ENCODE measurements at places on chromosomes 1 and 21. TPM values are rescaled to one million over a fixed set of nuclear protein-coding genes. Genes with fewer than 3 reads are reported as not detected.

DNA sequence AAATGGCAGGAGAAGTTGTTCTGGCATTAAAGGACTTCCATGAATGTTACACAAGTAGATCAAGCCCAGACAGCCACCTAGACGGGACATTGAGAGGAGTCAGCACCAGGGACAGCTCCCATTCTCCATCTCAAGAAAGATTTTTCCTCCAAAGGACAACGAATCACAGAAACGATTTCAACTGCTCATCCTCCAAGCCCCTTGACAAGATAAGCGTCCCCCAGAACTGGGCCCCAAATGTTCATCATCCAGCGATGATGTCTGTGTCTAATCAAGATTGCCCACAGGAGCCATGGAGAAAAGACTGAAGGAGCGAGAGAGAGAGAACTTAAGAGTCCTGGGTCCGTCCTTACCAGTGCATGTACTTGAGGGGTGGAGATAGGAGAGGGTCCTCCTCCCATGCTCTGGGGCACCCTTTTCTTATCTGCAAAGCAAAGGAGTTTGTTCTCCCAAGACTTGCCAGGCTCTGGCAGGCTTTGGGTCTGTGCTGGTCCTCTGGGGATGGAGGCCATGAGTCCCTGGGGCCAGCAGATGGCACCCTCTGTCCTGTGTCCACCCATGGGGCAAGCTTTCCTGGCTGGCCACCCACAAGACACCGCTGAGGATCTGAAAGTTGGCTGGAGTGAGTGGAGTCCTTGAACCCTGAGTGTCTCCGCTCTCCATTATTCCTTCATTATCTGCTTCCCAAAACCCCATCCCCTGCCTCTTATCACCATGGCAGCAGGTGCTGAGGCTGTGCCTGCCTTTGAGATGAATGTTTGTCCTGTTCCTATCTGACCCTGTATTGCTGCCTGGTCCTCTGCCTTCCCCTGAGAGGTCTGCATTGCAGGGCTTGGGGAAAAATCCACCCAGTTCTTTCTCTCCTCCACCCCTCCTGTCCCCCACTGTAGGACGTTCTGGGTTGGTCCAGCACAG lies 164.6 kb downstream of the ACTL8 start:
- H3K27ac ChIP-seq: no peak overlapping the region
- H3K27me3 ChIP-seq: no peaks in the 10 kb centered on the region
- H3K4me1 ChIP-seq: peaks cover 10% of the 10 kb centered on the region
- peak; percentile 81 for DNase-seq
- no peaks in the 10 kb centered on the region for H3K36me3 ChIP-seq

The CLCA4 gene
- not detected for total RNA-seq

The ANKRD35 gene
- total RNA-seq: 3.6 TPM

The IGSF9 gene
- 27.6 TPM for total RNA-seq

- H3K27ac ChIP-seq: no peak overlapping the region
- 0 out of 2 replicates have a peak, but pooled peaks cover 3% of the 10 kb centered on the region for H3K36me3 ChIP-seq
- no peaks in the 10 kb centered on the region for H3K4me1 ChIP-seq
- DNase-seq: no peak
These were observed 37.8 kb downstream of the SETD4 start for GRCh38 chr21:36022427-36023091.

All from GM23338 (cell line).